ENCODE measurements at places on chromosomes 5 and 9.

DNA sequence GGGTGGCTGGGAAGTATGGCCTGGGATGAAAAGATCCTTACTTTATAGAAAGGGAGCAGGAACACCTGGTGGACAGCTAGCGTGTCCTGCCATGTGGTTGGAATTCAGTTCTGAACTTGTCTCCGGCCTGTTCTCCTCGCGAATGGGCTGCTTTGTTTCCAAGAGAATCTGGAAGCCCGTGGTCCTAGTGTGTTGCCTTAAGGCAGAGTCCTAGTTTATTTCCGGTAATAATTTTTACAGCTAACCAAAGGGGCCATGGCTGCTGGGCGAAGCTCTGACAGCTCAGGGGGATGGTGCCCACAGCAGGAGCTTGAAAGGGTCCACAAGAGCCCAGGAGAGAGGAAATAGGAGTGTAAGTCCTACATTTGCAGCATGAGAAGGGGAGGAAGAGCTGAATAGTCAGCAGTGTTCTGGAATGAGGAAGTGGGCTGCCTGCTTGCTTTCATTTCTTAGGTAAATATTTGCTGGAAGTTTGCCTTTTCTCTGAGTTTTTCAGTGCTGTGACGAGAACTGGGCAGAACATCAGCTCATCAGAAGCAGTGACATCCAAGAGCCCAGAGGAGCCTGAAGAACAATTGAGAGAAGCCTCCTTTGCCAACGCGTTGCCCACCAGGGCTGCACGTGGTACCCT lies 13.1 kb upstream of the IGFBPL1 start:
- no peak for DNase-seq

DNA sequence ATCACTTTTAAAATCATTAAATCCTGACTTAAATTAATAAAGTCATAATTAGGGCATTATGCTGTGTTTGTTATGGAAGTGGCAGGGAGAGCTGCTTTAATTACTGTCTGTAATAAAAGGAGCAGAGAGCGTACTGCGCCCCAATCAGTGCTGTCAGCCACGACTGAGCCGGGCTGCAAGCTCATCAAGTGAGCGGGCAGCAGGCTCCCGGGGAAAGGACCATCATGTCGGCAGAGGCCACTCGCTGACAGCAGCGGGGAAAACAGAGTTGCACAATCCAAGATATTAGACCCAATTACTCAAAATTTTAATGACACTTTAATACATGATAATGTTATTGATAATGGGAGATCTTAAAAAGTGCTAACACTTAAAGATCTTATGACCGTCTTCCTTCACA lies 181.6 kb downstream of the AP3B1 start:
- no peak for DNase-seq

DNA sequence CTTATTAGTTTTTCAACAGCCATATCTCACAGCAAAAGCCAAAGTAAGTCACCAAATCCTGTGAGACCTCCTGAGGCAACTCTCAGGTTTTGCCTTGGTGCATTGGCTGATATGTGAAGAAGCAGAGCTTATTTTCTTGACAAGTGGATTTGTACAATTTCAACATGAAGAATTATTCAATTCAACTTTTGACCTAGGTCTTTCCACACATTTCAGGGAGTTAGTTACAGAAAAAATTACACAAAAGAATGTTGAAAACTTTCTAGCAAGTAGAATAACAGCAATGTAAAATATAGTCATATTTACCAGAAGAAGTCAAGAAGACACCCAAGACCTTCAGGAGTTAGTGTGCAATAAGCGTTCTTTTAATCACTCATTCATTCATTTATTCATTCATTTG lies 62.4 kb upstream of the ADRB2 start:
- no peak for DNase-seq

DNA sequence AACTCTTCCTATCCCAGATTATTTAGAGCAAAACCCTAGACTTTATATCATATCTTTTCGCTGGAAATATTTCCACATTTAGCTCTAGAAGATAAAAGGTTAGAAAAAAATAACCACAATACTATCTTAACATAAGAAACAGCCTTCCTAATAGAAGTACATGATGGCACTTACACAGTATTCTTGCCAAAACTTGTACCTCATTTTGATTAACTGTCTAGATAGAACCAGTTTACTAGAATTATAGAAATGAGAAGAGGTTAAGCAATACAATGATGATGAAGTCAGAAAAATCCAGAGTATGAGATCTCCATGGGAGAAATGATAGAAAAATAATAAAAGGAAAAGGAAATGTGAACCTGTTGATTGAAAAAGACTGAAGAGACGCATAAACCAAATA lies 63.1 kb downstream of the SLC12A2 start:
- no peak for DNase-seq

GRCh38 chr5:150377964-150378694 lies 20.6 kb downstream of the TCOF1 start:
- no peak for DNase-seq

GRCh38 chr5:204966-205670 lies 12.8 kb downstream of the CCDC127 start:
- no peak for DNase-seq

DNA sequence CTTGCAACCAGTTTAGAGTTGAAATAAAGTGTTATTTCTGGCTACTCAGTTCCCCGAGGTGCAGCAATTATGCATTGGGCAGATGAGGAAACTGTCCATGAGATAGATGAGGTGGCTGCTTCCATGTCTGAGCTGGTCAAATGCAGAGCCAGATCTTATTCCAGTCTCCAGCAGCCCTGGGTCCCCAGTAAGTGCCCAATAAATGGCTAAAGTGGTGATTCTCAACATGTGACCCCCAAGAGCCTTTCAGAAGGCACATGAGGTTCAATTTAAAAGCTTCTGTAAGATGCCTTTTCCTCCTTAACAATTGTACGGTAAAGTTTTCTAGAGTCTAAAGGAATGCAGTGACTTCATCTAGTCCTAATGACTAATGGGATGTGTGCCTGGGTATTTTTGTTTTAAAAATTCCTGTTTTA lies 17.5 kb downstream of the ATOX1 start:
- no peak for DNase-seq

GRCh38 chr5:73174100-73174815 lies 1.3 kb downstream of the TMEM174 start:
- DNase-seq = no peak

DNA sequence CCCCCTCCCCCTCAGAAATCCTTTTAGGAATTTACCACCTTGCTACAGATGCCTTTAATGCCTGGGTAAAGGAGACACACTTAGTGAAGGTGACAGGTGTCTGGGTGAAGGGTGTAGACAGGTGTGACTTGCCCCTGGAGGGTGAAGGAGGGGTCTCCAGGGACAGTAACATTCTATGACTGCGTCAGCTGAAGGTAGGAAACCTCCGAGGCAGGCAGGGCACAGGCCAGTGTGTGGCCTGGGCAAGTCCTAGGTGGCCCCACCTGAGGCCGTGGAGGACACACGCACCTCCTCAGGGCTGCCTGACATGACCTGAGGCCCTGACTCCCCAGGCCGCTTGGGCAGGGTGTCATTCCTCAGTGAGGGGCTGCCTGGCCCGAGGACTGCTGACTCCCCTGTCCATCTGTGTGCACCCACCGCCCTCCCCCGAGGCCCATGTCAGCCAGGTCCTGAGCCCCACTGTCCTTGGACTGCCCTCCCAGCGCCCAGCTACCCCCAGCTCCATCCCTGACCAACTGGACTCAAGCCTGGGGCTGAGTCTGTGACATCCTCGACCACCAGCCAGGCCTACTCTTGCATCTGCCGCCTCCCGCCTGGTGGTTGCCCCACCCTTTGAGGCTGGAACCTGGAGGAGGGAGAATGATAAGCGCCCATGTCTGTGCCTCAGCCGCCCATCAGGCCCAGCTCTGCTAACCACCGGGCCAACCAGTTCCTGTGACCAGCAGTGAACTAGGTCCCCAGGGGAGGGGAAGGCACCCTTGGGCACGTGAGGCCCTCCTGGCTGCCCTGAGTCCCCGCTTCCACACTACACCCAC lies 18.4 kb downstream of the CARD19 start:
- DNase-seq = no peak

- no peak for DNase-seq
These were observed 591.8 kb upstream of the ADAMTS16 start for GRCh38 chr5:4548341-4548740.

GRCh38 chr5:126332326-126332725 lies 90.9 kb upstream of the GRAMD2B start:
- no peak for DNase-seq

- DNase-seq = peak; percentile 18
These were observed 47.3 kb upstream of the PHYKPL start for GRCh38 chr5:178279723-178280438.

DNA sequence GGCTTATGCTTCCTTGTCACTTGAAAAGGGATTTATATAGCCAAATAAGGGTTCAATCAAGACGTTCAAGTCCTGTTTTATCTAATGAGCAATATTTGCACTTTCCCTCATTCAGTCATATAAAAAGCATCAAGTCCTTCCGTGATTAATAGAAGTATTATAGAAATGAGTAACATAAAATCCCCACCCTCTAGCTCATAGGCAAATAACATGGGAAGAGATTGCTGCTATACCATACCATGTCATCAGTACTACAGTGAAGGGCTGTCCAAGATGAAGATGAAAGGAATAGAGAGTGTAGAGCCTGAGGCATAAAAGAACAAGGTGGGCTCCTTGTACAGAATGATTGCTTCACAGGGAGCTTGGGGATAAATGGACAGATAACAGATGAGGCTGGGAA lies 20.4 kb upstream of the PAPPA start:
- DNase-seq = no peak

GRCh38 chr5:119031905-119032304 lies 39.0 kb upstream of the DMXL1 start:
- peak; percentile 4 for DNase-seq
